Stimulated activated CD4-positive, alpha-beta T cell treated with anti-CD3 and anti-CD28 coated beads, TNF-alpha, amount 100 ng/mL, for 1 hour (primary cell): ENCODE measurements at places on chromosomes 13 and 19.

GRCh38 chr13:72652681-72653080, 74.7 kb downstream of the MZT1 start:
- DNase-seq, result no peak

DNA sequence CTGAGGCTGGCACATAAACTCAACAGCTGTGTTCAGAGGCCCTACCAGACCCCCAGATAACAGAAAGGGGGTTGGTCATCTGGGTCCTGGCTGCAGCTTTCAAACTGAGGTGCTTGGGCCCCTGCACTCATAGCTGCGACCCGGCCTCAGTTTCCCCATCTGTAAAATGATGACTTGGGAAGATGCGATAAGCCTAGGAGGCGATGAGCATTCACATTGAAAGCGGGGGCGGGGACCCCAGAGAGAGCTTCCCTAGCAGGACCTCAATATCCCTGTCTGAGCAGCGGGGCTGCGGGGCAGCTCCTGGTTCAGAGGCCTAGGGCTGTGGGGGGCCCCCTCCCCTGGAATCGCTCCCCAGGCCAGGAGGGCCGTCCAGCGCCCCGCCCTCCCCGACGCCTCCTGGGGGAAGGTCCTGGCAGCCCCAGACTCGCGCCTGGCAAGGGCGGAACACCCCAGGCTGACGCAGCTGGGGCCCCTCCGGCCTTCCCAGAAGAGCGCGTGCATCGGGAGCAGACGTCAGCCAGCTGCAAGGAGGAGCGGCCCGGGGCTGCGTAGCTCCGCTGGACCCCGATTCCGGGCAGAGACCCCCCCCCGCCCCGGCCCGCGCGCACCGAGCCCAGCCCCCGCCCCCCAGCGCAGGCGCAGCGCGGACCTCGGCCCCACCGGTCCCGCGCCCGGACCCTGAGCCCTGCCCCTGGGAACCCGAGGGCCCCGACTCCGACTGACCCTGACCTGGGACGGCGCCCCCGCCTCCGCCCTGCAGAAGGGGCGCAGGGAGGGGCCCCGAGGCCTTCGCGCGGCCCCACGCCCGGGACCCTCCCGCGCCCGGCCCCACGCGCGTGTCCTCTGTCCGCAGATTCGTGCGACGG, 3.5 kb downstream of the FSTL3 start:
- no peak for DNase-seq

DNA sequence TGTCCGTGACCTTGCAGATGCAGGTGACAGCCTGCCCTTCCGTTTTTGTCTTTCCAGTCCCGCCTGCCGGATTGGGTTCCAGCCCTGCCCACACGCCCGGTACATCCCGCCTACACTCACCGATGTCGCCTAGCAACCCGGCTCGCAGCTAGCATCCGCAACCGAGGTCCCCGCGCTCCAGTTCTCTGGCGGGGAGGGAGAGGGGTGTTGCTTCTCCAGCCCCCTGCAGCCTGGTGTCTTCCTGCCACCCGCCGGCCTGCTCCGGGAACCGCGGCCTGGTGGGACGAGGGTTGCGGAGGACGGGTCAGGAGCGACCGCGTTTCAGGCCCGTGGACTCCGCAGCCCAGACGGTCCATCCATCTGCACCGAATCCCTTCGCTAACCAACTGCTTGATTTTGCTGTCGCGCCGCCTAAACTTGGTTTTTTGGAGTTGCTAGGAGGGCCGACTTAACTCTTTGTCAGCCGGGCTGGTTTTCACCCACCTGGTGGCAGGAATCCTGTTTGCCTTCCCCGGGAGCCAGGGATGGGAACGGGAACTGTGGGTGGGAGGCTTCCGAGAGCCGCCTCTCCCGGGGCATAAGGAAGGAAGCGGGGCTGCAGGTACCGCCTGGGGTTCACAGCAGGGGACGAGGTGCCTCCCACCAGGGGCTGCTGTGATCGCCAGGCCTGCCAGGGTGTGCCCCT, 15.4 kb upstream of the MATK start:
- DNase-seq, result no peak

- no peak for DNase-seq
Observed at GRCh38 chr13:65265988-65266387, 1964.1 kb downstream of the PCDH9 start.

GRCh38 chr19:14556662-14557188, 15.1 kb downstream of the NDUFB7 start:
- peak; percentile 43 for DNase-seq

DNA sequence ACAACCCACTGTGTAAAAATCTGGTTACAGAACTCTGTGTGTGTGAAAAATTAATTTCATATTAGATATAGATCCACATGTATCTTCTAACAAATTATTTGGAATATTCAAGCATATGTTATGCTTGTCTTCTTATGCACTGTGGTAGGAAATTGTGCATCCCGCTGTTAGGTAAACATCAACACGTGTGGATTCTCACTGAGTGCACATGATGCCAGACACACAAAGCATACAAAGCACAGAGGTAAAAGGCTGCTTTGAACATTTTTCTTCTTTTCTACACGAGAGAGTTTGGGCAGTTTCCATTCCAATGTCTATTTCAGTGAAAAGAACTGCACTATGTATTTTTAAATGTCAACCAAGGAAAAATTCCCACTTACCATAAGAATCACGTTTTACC, 354.9 kb downstream of the PCDH9 start:
- no peak for DNase-seq

- DNase-seq, result no peak
Observed at GRCh38 chr19:3478409-3479176, 1.7 kb downstream of the SMIM24 start.

GRCh38 chr13:50170447-50171037, 155.3 kb downstream of the KCNRG start:
- DNase-seq, result no peak
